ENCODE measurements at places on chromosomes 7 and 10.

DNA sequence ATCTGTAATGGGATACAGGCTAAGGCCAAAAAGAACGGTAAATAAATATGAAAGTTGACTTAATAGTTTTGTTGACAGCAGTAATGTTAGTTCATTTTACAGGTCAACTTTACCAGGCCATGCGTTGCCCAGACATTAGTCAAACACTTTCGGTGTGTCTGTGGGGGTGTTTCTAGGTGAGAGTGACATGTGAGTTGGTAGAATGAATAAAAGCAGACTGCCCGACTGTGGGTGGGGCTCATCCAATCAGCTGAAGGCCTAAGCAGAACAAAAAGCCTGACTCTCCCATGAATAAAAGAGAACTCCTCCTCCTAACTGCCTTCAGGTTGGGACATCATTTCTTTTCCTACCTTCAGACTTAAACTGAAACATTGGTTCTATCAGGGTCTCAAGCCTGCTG, 132.3 kb downstream of the MTPAP start:
- no peak for DNase-seq

GRCh38 chr10:10798102-10798863, 219.4 kb upstream of the CELF2 start:
- no peak for DNase-seq

DNA sequence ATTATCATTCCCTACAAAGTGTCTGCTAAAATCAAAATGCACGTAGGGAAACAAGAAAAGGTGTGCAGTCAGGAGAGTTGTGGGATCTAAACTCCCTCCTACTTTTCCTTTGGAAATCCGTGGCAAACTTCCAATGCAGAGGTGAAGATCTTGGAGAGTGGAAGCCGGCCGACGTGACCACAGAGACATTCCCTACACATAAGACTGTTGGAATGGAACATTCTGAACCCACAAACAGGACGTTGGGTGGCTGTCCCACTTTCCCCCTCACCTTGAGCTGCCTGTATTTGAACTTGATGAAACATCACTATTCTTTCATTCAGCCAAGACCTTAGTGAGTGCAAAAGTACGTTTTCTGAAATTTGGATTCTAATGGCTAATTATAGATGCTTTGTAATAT, 65.9 kb downstream of the PRKCQ start:
- no peak for DNase-seq

GRCh38 chr10:18368682-18369081, 228.5 kb downstream of the CACNB2 start:
- DNase-seq: no peak

GRCh38 chr10:86288695-86289576, 77.7 kb downstream of the GRID1 start:
- no peak for DNase-seq

DNA sequence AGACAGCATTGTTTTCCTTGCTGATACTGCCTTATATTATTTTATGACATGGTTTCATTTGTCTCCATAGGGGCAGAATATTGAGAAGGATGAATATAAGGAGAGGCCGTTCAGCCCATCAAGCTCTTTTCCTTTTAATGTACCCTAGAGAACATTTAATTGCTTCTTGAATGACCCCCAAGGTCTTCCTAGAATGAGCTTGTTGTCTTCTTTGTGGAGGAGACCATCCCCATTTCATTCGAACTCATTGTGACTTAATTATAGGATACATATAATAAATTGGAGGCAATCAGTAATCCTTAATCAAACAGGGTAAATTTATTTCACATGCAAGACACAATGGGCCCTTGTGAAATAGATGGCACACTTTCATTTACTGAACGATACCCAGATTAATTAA, 231.3 kb downstream of the MDFIC start:
- DNase-seq: no peak

DNA sequence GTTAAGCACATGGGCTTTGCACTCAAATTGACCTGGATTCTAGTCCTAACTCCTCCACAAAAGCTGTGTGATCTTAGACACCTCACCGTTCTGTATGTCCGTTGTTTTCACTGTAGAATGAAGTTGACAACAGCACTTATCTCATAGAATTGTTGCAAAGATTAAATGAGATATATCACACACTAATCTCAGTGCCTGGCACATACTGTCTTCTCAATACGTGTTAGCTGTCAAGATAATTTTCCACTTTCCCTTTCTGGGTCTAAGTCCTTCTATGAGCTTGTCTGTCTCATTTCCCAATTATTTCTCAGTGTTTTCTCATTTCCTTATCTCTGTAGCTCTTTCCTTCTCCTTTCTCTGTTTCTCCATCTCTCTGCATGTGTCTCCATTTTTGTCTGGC, 296.6 kb downstream of the KCNMA1 start:
- DNase-seq: no peak

DNA sequence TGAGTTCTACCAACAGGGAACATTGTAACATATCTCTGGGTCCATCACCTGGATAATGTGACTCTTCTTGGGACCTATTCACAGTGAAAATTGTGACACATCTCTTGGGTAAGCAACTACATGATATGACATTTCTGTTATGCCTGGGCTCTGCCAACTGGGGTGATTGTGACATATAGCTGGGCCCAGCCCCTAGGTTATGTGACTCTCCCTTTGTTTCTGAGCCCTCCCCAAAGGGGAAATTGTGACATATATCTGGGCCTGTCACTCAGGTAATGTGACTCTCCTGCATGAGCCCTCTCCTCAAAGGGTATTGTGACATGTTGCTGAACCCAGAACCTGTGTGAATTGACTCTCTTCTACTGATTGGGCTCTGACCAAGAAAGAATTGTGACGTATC, 22.4 kb upstream of the ZNF107 start:
- no peak for DNase-seq
